ENCODE measurements at places on chromosomes 7 and 10.
A peak's percentile ranks its signal among the peaks of the same experiment; 100 is the strongest.

DNA sequence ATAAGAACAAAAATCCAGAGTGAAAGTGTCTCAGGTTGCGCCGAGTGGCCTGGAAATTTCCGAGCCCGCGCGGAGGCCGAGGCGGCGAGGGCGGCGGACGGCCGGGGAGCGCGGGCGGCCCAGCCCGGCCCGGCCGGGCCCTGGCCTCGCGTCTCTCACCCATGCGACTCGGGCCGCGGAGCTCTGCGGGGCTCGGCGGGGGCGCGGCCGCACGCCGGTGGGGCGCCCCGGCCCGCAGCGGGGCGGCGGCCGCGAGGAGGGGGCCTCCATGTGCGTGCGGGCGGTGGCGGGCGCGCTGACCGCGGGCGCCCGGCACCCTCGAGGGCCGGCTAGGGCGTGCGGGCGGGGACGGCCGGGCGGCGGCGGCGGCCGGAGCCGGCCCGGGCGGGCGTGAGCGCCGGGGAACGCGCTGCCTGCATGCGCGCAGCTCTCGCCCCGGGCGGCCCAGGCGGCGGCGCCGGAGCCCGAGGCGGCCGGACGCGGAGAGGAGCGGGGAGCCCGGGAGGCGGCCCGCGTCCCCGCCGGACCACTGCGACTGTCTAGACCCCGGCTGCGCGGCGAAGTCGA, 302 bp upstream of the EN2 start:
- no peak for DNase-seq

GRCh38 chr10:72200883-72201282, 14.9 kb upstream of the ANAPC16 start:
- DNase-seq, result no peak

GRCh38 chr7:92447345-92448204, at the start of gene GATAD1:
GATAD1 (plus strand) TSS chr7:92447482; CDS start chr7:92447730, 248 bp downstream.
- peak; percentile 96 for DNase-seq

GRCh38 chr10:6275022-6275997, 72.6 kb downstream of the PFKFB3 start:
- DNase-seq, result peak; percentile 98

GRCh38 chr7:43113622-43114457, 1.4 kb downstream of the HECW1 start:
- DNase-seq, result peak; percentile 38

DNA sequence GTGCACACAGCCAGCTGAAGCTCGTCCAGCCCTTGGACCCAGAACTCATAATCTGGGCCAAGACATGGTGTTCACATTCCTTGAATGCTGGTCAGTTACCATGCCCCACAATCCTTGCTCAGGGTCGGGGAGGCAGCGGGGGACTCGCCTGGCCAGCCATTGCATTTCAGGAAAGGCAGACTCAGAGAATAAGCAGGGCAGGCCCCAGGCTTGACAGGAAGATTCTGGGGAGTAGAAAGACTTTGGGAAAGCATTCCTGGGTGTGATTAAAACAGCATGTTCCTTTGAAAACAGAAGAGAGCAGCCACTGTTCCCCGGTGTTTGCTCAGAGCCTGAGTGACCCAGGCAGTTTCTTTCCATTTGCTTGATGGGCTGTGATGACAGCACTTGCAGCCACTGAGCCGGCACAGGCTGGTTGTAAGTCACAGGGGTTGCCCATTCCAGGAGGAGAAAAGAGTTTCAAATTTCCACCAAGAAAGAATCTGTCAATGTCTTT, 473.7 kb downstream of the TYW1 start:
- DNase-seq, result peak; percentile 53
